Activated CD4-positive, alpha-beta memory T cell treated with anti-CD3 and anti-CD28 coated beads for 36 hours (primary cell): ENCODE measurements at places on chromosomes 2 and 18.

DNA sequence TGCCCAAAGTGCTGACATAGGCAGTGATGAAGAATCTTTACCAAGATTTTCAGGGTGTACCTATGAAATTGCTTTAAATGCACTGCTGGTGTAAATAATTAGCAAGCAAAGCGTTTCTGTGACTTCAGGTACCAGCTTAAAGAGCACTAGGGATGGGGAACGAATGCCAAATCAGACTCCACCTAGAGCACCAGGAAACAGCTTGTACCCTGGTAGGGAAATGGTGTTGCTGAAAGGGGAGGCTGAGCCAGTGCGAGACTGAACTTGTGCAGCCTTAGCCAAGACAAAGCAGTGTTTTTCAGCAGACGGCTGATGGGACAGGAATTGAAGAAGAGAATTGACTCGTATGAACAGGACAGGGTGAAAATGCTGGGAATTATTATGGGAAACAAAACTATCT, 65.6 kb downstream of the TWSG1 start:
- no peak for DNase-seq

DNA sequence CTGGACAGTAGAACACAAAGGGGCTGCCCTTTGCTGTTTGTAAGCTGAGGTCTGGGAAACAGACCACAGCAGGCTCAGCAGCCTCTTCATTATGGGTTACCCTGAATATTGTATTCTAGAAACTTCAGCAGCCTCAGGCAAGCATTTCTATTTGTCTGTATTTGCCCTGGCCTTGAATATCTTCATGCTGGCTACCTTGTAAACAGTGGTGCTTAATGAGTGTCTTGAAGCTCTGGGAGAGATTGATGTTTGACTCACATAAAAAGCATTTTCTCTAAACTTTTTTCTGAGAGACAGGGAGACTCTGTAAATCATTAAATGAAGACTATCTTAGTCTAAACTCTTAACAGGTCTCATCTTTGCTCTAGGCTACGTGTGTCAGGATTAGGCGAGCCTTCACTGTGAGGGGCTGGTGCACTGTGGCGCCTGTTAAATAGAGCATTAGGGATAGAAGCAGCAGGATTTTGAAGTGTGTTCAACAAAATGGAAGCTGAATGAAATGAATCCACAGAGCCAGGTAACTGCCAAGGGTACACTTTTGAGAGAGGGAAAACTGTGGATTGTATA, 53.1 kb upstream of the MEX3C start:
- no peak for DNase-seq

- DNase-seq: no peak
These were observed 396.8 kb downstream of the NCKAP5 start for GRCh38 chr2:133171393-133172004.

DNA sequence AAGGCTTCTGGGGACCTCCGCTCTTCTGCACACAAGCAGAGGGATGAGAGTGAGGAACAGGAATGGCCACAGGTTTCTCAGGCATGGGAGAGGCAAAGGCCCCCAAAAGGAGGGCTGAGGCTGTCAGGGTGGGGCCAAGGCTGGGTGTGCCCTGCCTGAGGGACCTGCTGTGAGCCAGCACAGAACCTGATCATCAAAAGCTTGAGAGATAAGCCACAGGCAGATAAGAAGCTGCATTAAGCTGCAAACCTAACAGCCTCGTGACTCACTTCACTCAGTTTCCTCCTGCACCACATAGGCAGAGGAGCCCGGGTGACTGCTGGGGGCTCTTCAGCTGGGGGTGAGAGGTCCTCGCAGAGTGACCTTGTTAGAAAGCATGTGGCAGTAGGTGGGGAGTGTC, 64.5 kb upstream of the LAPTM4A start:
- DNase-seq: no peak

GRCh38 chr2:208049006-208049405, 23.7 kb upstream of the PLEKHM3 start:
- DNase-seq: no peak

GRCh38 chr2:98854682-98855081, 81.3 kb downstream of the CRACDL start:
- DNase-seq: no peak
